ENCODE measurements at places on chromosomes 4 and X.

GRCh38 chr4:169208090-169208455, 62.7 kb downstream of the SH3RF1 start:
- no peak for DNase-seq

- no peak for DNase-seq
Observed at GRCh38 chrX:101429934-101430333, 21.9 kb downstream of the HNRNPH2 start.

GRCh38 chrX:39493168-39493567, 604.6 kb downstream of the BCOR start:
- no peak for DNase-seq

DNA sequence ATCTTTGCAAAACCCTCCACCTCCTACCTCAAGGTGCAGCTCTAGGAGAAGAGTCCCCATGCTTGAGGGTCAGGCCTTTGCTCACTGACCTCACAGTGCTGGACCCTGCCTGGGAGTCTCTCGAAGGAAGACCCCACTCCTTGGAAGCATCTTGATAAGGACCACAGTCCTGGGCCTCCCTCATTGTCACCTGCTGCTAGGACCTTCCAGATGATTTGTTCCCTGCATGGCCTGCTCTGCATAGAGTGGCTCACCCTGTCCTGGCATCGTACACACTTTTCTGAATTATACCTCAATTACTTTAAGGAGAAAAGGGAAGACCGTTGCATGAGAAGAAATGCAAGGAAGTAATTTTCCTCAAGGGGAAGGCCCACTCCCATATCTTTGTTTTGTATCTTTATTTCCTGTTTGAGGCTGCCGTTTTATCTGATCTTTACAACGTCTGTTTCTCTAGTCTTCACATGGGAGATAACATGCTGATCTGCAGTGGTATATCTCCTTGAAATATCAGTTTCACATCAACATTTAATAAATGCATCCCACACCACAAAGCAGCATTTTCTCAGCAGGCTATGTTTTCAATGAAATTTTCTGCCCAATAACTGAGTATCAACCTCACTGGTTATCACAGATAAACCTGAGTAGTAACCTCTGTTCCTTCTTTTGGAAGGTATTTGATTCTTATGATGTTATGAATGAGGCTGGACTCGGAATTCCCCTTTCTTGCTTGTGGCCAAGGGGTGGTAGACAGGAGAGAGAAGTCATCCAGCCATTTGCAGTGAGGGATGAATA, 15.0 kb upstream of the AKAP17A start:
- no peak for DNase-seq

GRCh38 chr4:37453281-37453998, 208.9 kb downstream of the NWD2 start:
- DNase-seq, result peak; percentile 69

DNA sequence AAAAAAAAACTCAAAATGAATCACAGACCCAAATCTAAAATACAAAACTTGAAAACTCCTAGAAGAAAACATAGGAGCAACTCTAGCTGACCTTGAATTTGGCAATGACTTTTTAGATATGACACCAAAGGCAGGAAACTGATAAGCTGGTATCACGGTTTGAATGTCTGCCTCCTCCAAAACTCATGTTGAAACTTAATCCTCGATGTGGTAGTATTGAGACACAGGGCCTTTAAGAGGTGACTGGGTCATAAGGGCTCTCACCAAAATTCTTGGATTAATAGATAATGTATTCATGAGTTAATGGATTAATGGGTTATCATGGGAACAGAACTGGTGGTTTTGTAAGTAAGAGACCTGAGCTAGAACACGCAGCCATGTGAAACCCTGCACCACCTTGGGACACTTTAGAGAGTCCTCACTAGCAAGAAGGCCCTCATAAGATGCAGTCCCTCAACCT, 40.5 kb downstream of the FRYL start:
- DNase-seq, result no peak

DNA sequence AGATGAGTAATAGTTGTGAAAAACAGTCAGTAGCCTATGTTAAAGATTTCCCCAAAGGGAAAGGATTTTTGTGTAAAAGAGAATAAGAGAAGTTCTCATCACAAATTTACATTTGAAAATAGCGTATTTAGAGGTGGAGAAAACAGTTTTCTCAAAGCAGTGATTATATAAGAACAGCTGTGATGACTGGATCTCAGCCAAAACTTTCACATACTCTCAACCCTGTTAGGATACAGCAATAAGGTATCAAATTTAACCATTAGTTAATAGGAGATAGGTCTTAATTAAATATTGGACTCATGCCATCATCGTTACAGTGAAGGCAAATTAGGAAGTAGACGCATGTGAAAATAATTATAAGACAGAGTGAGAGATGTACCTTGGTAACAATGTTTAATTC, 622.7 kb downstream of the PCDH18 start:
- no peak for DNase-seq

- no peak for DNase-seq
Observed at GRCh38 chr4:87228262-87228860, 7.9 kb upstream of the KLHL8 start.

GRCh38 chr4:66575008-66575696, 904.9 kb upstream of the EPHA5 start:
- DNase-seq, result no peak

DNA sequence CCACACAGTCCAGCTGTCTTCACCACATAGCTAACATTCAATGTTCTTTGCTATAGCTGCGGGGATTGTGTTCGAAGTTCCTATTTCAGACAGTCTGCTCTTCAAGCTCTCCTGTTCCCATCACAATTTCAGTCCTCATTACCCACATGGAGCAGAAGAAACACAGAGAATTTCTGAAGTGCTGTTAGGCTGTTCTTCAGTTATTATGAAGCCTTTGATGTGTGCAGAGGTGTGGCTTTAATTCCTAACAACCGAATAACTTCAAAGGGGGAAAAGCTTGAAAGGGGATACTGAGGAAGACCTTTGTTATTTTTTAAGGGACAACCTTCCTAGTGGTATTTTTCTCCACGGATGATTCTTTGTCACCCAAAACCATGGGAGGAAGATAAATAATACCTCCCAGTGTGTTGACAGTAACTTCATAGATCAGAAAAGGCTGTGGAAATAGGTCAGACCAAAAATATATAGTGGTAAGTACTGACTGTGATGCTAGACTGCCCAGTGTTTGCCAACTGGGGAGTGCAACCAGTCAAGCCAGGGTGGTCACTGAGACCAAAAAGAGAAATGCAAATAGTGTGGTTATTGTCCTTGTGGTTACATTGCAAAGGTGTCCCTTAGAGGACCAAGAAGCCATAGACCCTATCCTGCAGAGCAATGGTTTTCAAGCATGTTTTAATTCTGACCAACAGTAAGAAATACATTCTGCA, 52.1 kb downstream of the PRKG2 start:
- DNase-seq, result no peak

DNA sequence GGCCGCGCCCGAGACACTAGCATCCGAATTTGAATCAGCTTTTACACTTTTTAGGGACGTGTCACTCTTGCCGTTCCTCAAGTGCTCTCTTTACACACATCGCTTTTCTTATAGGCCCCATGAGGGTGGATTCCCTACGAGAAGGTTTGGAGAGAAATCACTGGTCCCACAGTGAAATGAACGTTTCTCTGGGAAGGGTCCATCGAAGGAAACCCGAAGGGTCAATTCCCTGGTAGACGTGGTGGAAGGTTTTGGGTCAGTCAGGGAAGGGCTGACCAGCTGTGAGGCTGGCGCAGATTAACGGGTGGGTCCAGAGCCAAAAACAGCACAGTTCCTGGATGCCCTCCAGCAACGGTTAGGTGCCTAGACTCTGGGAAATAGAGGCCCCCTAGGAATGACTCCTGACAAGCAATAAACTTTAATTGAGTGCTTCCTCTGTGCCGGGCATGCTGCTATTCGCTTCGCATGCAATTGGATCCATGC, 35.9 kb downstream of the ETDC start:
- DNase-seq, result no peak

- DNase-seq, result no peak
Observed at GRCh38 chrX:111857534-111858060, 18.4 kb upstream of the TRPC5OS start.

DNA sequence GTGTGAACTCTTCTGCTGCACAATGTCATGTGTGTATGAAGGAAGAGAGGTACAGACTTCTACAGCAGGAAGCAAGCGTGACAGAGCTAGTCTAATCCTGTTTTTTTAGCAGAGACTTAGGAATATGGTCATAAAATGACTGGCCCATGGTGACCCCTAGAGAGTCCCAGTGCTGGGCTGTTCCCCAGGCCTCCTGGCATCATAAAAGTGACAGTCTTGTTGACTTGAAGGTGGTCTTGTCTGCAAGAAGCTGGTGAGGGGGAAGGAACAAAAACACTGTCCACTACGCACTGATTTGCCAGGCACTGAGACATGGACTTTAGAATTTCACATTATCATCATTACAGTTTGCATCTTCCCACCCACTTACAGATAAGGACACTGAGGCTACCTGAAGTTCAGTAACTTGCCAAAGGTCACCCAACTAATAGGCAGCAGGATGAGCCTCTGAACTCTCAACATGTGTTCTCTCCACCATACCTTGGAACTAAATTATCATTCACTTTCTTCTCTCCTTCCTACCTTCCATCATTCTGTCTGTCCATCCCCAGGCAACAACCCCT, 63.0 kb downstream of the HADH start:
- DNase-seq, result no peak

- DNase-seq, result peak; percentile 22
Observed at GRCh38 chr4:120843849-120844527, 78.5 kb downstream of the PRDM5 start.

GRCh38 chrX:70922774-70923473, 8.0 kb downstream of the SLC7A3 start:
- DNase-seq, result no peak

- no peak for DNase-seq
Observed at GRCh38 chrX:39514801-39515200, 583.0 kb downstream of the BCOR start.

DNA sequence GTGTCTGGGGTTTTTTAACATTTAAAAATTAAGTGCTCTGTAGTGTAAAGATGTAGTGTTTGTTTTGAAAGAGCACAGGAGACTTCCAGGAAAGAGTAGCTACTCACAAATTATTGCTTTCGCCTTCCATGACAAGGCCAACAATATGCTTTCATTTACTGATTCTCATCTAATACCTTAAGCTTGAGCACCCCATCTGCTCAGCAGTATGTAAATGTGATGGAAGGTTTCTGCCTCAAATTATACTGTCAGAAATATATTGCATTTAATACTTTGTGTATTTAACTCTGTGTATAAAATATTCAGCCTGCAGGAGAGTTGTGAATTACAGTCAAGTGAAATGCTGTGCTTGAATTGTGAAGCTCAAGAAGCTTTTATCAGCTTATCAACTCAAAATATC, 296.3 kb upstream of the ATOH1 start:
- no peak for DNase-seq

DNA sequence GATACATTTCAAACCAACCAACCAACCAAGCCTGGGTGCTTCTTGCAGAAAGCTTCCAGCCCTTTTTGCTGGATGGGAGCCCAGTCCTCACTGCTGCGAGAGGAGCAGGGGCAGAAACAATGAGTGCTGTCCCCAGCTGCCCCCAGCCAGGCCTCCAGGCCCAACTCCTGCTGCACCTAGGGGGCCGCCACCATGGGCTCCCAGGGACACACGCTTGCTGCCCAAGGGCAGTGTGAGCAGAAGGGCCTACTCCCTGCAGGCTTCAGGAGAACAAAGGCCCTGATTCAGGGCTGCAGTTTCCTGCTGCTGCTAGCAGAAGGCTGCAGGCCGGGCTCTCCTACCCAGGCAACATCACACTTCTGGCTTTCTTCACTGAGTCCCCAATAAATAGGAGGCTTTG, 37.7 kb upstream of the ENPP6 start:
- no peak for DNase-seq

- peak; percentile 86 for DNase-seq
Observed at GRCh38 chr4:1579901-1580691, 104.0 kb downstream of the FAM53A start.

DNA sequence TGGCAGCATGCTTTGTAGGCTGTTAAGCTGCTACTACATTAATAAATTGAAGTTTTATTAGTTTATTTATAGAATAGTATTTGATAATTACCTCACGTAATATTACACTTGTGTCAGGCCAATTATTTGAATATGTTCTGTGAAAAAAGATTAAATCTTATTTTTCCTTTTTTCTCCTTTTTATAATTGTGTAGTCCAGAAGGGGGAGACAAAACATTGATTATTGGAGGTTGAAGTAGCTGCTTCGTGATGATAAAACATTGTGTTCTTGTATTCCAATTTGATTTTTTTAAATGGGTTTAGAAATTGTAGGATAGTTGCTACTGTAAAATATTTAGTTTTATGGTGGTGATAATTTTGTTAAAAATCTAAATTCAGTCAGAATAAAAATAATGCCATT, 85.7 kb downstream of the DIAPH2 start:
- DNase-seq, result no peak

DNA sequence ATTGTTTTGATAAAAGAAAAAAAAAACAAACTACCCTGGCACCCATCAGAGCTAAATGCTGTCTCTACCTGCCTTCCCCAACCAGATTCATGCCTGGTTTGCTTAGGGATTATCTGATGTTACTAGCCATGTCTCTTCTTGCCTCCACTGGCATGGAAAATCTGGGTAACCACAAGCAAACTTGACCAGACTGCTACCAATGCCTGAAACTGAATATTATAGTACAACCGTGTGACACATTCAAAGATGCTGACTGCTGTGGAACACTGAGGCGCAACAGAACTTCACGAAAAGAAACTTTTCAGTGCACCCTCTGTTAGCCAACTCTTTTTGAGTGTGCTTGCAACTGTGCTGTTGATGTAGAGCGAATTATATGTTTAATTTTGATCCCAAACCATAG, 228.1 kb downstream of the CBR4 start:
- DNase-seq, result no peak

DNA sequence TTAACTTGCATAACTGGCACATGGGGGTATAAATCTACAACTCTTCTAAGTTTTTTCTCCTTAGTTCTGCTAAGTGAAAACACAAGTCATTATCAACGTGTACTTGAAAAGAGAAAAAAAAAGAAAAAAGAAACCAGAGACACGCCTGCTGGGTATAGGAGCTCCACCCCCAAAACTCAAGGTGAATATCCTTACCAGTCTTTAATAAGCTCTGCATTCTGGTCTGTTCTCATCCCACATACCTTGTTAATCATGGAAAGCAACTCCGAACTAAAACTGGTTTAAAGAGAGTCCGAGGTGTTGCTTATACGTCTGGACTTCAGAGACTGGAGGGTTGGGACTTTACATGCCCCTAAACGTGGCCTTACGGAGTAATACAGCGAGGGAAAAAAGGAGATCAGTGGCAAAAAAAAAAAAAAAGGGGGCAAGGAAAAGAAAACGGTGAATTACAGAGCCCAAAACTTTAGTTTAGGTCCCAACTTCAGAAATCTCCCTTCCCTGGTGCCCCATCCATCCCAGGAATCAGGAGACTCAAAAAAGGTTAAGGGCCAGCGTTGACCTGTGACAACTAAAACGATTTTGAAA, 1.0 kb downstream of the PGRMC2 start:
- peak; percentile 31 for DNase-seq
